DND-41 (cell line): ENCODE measurements at places on chromosomes 11 and 22.

GRCh38 chr11:116217006-116217405, 555.8 kb downstream of the BUD13 start:
- DNase-seq, result peak; percentile 36

GRCh38 chr11:111913997-111914396, 1.5 kb downstream of the HSPB2 start:
- DNase-seq, result no peak

DNA sequence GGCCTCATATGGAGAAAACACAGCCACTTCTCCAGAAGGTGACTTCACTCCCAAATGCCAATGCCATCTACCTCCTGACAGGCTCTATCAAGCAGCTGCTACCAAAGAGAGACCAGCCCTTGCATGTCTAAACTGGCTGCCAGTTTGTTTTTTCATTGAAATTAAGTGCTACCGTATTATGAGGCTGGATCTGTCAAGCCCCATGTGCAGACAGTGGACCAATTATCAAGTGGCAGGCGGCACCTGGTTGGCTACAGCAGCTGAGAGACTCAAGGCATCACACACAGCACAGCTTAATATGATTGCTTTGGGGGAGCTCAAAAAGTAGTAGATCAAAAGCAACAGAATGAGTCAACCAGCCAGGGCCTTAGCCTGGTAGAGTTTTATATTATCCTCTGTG, 1293.0 kb upstream of the TENM4 start:
- no peak for DNase-seq

DNA sequence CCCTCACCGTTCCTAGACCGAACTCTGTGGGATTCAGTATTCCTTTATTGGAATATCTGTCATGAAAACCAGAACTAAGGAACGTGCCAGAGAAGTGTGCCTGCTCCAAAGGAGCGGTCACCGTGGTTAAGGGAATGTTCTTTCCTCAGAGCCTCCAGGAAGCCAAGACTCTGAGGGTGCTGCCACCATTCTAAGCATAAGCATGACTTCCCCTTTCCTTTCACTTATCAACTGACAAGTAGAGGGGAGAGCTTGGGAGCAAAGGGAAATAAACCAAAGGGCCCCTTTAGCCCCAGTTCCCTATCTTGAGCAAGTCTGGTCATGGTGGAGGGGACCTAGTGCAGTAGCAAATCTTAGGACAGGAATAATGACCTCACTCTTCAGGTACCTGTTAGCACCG, 26.8 kb downstream of the CTR9 start:
- DNase-seq, result no peak

- DNase-seq, result no peak
Observed at GRCh38 chr22:41935015-41935351, 8.4 kb upstream of the TNFRSF13C start.

- DNase-seq, result no peak
Observed at GRCh38 chr11:45265969-45266675, 20.0 kb downstream of the SYT13 start.

DNA sequence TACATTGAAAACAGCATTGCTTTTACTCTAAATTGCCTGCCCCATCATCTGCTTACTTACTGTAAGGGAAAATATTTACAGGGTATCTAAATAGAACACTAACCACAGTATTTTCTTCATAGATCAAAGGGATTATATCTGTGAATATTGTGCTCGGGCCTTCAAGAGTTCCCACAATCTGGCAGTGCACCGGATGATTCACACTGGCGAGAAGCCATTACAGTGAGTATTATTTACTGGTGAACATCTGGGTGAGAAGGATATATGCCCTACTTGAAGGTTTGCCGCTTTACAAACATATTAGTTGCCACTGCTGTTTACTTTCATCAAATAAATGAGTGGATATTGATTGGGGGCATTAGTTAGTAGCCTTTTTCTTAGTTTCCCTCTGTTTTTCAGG, 5.9 kb upstream of the CNTF start:
- no peak for DNase-seq

DNA sequence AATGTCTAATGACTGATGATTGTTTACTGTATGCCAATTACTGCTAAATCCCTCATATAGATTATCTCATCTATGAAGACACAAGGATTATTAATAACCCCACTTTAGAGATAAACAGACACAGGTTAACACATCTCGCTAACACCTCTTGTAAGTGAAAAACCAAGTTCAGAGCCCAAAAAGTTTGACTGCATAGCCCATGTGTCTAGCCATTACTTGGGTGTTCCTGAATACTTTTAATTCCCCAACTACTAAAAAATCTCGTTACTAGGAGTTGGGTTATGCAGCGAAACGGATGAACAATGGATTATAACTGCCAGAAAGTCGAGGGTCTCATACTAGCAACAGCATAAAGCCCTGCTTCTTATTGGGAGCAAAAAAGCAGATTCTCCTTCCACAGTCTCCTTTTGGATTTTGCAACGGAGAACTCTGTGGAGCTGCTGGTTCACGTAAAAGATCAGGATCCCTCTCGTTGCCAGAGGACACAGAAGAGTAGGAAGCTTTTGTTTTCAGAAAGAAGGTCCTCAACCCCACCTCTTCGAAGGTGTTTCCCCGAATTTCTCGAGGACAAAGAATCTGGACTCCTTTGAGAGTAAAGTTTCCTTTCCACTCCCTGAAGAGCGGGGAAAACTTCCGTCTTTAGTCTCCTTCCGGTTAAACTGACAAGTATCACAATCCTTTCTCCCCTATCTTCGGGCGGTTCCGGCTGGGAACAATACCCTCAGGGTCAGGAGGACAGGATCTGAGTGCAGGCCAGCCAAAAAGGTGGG, 979 bp downstream of the ZBED5 start:
- no peak for DNase-seq

DNA sequence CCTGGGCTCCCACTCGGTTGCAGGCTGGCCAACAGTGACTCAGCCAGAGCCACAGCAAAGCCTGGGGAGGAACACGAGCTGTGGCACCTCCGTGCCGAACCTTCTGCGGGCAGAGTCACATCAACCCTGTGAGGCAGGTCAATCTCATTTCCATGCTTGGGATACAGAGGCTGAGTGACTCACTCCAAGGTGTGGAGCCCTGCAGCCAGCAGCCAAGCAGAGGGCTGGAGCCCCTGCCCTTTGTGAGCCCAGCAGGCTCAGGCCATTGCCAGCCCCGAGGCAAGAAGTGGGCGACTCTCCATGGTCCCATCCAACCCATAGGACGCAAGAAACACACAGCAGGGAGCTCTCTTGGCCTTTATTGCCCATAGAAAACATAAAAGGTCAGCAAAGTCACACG, 21.4 kb downstream of the CSNK1E start:
- no peak for DNase-seq

DNA sequence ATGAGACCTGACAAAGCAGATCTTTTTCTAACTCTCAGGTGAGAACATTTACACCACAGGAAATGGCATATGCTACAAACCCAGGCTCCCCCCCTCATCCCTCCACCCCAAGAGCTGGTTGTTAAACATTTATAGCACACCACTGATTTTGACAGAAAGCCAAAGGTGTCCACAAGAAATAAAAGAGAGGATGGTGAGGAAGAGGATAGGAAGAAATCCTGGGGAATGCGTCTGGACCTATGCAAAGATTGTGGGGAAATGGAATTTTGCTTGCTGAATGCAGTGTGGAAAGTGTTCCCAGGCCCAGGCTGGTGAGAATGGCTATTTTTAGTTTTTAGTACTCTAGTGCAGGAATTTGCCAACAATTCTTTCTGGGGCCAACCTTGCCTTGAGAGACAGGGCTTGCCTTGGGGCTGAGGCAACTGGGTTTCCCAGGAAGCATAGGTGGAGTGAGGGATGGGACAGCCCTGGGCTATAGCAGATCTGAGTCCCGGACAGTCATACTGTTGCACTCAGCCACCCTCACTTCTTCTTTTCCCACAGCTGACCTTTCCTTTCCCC, 163.9 kb downstream of the ADAMTS15 start:
- no peak for DNase-seq

DNA sequence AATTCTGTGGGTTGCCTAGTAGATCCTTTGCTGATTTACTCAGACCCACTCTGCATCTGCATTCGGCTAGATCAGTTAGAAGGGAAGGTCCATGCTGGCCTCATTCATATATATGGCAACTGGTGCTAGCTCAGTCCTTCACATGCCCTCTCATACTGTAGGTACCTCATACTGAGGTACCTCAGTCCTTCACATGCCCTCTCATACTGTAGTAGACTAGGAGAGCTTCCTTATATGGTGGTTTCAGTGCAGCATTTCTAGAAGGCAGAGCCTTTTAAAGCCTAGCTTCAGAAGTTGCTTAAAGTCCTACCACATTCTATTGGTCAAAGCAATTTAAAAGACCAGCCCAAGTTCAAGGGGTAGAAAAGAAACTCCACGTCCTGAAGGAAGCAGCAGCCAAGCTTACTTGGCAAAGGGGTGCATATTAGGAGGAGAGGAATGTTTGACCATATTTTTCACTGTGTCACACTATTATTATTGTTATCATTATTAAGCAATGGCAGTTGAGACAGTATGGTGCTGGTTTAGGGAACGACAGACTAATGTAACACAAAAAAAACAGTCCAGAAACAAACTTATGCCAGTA, 356.4 kb downstream of the DYNC2H1 start:
- DNase-seq, result no peak
